ENCODE measurements at places on chromosomes 3 and 15.

DNA sequence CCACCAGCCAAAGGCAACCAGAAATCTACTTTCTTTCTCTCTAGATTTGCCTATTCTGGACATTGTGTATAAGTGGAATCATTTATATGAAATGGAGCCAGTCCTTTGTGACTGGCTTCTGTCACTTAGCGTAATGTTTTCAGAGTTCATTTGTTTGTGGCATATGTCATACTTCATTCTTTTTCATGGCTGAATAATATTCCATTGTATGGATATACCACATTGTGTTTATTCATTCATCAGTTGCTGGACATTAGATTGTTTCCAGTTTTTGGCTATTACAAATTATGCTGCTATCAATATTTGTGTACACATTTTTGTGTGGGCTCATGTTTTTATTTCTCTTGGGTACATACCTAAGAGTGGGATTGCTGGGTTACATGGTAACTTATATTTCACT, 139.2 kb upstream of the CTDSPL start:
- DNase-seq, result no peak

GRCh38 chr15:29103824-29104565, 165.6 kb downstream of the NSMCE3 start:
- no peak for DNase-seq

DNA sequence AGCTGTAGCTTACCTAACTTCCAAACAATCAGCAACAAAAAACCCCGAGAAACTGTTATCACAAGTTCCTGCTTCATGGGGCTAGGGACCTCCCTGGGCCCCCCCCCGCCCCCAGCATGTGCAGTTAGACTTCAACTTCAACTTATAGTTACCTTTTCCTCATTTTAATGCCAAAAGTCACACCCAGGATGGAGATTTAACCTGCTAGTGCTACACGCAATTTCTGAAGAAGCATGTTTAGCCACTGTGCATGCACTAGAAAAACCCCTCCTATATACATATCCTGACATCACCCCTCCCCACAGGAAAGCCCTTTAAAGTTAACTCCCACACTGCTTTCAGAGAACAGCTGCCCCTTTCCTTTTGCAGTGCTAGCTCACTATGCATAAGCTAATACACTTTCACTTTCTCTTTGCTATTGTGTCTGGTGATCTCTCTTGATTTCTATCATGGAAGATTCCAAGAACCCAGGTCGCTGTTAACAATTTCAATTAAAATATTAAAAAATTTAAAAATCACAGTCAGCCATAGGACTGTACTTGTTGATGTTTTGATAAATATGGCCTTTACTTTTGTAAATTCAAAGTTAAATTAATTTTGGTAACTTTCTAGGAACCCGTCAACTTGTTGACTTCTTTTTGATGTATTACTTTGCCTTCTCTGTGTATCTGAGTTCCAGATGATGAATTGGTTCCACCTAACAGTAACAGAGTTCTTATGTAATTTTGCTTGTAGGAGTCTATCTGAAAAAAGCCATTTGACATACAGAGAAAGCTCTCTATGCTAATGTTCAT, 75.2 kb upstream of the ACAD9 start:
- peak; percentile 71 for DNase-seq

DNA sequence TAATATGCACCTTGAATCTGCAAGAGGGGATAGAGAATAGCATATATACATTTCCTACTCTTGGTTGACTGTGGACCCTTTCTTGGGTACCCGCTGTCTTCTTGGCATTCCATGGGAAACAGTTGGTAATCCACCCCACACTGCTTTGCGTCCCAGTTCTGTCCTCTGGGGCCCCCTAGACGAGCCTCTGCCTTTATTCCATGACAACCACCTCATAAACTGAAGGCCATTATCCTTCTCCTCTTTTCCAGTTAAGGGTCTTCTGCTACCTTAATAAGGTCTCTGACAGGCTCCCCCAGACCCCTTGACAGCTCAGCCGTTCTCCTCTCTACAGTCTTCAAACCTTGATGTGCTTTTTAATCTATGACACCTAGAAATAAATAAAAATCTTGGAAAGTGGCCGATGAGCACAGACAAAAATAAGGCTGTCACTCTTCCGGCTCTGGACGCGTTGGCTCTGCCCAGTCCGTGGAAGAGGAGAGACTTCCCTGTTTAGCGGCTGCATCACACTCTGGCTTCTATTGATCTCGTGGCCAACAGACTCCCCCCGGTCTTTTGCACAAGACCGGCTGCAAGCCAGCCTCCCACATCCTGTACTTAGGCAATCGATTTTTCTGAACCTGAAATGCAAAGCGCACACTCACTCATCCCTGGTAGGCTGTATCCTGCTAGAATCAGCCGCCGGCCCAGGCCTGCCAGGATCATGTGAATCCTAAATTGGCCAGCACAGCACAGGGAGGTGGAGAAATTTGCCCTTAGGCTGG, 251.0 kb upstream of the TLE3 start:
- DNase-seq, result peak; percentile 82

- no peak for DNase-seq
Observed at GRCh38 chr3:79258479-79258878, 509.3 kb downstream of the ROBO1 start.

DNA sequence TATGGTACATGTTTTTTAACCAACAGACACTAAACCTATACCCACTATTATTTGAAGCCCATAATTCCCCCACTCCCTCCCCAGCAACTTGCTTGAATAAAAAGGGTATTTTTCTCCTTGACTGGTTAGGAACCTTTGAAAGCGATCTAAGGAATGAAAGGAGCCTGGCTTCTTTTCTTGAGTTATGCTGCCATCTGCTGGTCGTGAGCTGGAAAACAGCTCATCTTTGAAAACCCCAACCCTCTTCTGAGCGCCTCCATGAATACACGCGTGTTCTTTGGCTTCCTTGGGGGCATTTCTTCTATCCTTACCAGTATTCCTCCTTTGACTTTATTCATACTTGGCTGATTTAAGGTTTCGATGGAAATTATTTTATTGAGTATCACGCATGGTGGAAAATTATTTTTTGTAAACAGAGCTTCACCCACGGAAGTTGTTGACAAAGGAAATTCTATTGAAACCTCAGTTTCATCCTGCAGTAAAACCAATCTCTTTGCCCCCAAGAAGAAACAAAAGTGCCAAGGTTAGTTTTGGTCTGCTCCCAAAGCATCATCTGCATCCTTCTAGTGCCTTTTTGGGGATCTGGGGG, 171.6 kb downstream of the SV2B start:
- peak; percentile 63 for DNase-seq

DNA sequence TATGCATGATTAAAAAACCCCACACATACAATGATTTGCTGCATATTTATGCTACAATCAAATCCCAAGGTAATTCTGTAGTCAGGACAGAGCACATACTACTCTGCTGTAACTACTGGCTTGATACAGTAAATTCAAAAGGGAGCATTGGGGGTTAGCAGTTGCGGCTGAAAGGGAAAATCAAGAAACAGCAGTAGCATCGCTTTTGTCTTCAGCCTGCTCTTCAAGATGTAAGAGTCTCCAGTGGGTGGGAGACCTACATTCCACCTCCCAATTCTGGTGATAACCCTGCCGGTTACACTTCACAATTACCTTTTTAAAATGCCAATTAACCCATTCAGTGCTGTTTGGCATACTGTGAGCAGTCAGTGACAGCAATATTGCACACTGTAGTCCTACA, 259.4 kb downstream of the NR2F2 start:
- no peak for DNase-seq

DNA sequence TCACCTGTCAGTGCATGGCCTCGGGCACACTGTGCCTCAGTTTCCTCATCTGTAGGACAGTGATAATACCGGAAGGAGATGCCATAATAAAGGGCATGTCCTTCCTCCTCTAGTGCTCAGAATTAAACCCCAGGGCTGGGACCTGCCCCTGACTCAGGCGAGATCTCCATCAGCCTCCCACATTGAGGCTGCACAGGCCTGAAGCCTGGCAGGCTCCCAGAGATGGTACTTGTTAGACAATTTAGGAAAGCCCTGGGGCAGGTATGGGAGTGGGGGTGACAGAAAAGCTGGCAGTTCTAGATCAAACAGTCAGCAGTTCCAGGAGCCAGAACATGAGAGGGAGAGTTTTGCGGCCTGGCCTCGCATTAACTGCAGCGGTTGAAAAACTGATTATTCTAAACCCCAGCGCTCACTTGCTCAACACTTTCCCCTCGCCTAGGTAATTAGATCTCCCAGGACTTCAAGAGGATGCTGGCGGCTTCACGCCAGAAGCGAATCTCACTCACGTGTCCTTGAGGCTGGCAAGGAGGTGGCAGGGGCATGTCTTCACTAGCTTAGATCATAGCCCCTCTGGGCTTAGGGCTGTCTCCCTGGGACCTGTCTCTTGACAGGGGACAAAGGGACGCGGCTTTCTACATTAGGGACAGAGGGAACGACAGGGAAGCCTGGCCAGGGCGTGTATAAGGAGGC, 73.1 kb downstream of the ATP2B2 start:
- DNase-seq, result peak; percentile 53

All from RPMI7951 (cell line).